Dermis blood vessel endothelial cell (primary cell): ENCODE measurements at places on chromosomes 5 and 9.

DNA sequence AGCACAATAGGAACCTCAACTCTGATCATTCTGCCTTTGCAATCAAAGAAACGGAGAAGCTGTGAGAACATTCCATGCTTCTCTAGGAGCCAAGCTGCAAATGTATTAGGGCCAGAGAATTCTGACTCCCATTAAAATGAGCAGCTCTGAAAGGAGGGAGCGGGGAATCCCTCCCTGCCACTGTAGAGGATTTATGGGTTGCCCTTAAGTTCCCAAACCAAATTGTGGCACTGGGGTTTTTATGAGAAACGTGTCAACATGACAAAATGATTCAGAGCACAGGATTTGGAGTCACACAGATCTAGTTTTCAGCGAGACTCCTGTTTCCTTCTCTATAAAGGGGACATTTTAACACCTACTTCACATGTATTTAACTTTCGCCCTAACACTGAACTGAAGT is 1.8 kb downstream of the IL6ST start:
- DNase-seq: peak; percentile 42

- no peak for DNase-seq
These were observed 59.3 kb upstream of the ZNF169 start for GRCh38 chr9:94199776-94200175.

DNA sequence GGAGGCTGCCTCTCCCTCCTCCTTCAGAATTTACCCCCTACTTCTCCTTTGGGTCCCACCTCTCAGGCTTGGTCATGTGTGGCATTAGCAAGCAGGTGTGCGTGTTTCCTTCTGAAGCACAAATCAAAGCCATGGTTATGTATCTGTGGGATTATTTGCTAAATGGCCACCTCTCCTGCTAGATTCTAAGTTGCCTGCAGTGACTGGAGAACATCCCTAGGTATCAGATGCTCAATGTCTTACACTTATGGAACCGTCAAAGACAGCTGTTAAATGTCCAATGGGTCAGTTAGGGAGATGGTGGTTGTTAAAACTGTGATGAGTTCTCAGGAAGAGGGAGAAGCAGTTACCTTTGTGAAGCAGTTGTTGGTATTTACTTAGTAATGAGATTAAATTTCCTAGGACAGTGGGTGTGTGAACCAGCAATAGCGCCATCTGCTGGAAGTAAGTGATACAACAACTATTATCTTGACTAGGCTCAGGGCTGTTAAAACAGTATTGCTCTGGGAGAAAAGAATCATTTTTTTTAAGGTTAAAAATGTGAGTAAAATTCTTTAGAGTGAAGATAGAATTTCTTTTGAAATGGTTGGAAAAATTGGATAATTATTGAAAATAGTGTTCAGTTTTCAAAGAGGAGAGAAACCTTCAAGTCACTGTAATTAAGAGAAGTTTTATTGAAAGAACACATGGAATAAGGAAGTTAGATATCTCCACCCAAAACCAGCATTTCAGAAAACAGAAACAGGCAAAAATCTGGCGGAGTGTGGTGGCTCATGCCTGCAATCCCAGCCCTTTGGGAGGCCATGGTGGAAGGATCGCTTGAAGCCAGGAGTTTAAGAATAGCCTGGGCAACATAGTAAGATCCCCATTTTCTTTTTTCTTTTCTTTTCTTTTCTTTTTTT is 71.3 kb downstream of the TMC1 start:
- DNase-seq: peak; percentile 81

- no peak for DNase-seq
These were observed 6.2 kb upstream of the TNFSF8 start for GRCh38 chr9:114936581-114936980.

DNA sequence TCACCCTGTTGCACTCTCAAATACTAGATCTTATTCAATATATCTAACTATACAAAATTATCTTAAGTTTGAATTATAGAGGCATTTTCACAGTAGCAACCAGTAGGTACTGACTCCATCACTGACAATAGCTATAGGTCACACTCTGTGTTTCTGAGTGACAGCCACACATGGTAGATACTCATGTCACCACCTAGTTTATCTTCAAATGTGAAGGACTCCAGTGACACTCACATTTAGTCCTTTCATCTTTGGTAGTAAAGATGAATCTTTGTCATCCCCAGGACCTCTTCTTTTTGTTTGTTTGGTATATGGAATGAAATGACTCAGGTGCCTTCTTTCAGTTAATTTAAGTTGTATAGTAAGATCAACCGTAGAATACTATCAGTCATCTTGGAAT is 102.5 kb upstream of the DHFR start:
- DNase-seq: no peak

GRCh38 chr9:131323629-131324028 is 34.1 kb downstream of the PLPP7 start:
- no peak for DNase-seq
